ENCODE measurements at places on chromosomes 1 and 21. TPM values are rescaled to one million over a fixed set of nuclear protein-coding genes. Genes with fewer than 3 reads are reported as not detected.

DNA sequence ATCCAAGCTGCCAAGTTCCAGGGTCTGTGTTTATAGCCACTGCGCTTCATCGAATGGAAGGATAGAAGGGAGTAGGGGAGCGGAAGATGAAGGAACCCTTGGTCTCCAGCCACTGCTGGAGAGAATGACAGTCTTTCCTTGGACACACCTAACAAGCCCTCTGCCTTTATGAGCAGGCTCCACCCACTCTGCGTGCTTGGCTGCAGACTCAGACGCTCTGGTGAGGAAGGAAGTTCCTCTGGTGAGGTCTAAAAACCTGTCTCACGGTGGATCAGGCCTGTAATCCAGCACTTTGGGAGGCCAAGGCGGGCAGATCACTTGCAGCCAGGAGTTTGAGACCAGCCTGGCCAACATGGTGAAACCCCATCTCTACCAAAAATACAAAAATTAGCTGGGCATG, 55.4 kb downstream of the MATN1 start:
- DNase-seq: no peak

GRCh38 chr1:40792036-40792435, 8.4 kb downstream of the KCNQ4 start:
- no peak for DNase-seq

Gene KRTAP20-2
- not detected for total RNA-seq

GRCh38 chr1:50959303-50959912, 659 bp downstream of the FAF1 start:
- peak; percentile 18 for DNase-seq

DNA sequence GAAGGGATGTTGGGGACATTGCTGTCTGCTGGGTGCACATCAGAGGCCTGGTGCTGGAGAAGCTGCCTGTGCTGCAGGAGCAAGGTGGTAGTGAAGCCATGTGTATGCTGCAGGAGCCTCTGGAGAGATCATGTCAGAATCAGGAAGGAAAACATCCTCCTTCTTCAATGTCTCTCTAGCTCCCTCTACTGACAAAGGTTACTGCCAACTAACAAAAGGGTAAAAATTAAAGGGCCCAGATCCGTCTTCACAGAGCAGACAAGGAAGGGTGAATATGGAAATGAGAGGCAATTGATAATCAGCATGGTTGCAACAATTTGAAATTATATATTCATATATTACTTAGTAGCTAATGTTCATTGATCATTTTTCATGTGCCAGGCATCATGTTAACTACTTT, 32.2 kb downstream of the FAM177B start:
- DNase-seq: no peak

Gene LAPTM5
- total RNA-seq: 86.8 TPM

DNA sequence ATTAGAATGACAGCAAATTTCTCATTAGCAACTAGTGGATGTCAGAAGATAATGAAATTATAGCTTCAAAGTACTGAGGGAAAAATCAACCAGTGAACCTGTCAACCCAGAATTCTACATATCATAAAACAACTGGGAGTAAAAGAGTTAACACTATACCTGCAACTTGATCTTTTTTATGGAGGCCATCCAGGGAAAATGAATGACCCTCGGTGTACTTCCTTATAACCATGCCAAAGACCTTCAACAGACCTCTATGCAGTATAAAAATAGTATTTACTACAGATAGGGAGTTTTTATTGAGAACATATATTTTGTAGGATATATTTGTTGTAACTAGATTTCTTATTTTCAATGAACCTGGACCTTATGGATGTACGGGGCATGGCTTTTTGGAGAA, 392.5 kb upstream of the ZRANB2 start:
- DNase-seq: no peak

Gene TOE1
- total RNA-seq: 43.2 TPM

Gene OR2AK2
- total RNA-seq: not detected

DNA sequence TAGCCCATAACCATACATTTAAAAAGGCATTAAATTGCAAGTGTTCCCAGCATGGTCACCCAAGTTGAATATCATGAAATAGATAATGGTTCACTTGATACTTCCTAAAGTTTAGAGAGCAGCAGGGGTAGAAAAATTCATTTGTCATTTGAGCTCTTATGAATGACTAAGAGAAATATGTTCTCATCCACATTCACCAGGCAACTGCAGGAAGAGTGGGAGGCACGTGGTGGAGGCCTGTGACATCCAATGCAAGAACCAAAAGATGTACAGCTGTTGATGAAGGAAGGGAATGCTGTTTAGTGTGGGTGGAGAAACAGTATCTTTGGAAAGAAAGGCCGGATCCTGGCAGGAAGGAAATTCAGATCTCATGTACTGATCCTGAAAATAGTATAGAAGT, 473.1 kb downstream of the ADGRL2 start:
- DNase-seq: no peak

Gene GJA9
- total RNA-seq: not detected

- no peak for DNase-seq
Observed at GRCh38 chr1:35439626-35440025, 117.6 kb downstream of the KIAA0319L start.

Gene MUL1
- 24.2 TPM for total RNA-seq

- DNase-seq: no peak
Observed at GRCh38 chr1:53153752-53154151, 11.3 kb upstream of the SLC1A7 start.

DNA sequence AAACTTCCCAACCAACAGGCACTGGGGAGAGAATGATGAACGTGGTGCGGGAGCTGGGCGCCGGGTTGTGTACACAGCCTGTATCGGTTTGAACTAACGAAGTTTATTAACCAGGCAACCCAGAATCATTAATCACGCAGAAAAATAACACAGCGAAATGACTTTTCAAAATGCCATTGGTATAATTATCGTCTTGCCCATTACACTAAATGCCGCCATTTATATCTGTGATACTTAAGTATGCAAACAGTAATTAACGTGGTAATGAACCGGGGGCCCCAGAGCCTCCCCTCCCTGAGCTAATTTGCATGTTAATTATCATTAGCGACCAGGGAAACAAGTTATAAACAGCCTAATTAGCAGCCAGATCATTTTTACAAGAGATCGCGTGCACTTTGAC, 5.1 kb upstream of the TTC34 start:
- no peak for DNase-seq

- DNase-seq: no peak
Observed at GRCh38 chr1:179586107-179586823, 5.4 kb upstream of the TDRD5 start.

DNA sequence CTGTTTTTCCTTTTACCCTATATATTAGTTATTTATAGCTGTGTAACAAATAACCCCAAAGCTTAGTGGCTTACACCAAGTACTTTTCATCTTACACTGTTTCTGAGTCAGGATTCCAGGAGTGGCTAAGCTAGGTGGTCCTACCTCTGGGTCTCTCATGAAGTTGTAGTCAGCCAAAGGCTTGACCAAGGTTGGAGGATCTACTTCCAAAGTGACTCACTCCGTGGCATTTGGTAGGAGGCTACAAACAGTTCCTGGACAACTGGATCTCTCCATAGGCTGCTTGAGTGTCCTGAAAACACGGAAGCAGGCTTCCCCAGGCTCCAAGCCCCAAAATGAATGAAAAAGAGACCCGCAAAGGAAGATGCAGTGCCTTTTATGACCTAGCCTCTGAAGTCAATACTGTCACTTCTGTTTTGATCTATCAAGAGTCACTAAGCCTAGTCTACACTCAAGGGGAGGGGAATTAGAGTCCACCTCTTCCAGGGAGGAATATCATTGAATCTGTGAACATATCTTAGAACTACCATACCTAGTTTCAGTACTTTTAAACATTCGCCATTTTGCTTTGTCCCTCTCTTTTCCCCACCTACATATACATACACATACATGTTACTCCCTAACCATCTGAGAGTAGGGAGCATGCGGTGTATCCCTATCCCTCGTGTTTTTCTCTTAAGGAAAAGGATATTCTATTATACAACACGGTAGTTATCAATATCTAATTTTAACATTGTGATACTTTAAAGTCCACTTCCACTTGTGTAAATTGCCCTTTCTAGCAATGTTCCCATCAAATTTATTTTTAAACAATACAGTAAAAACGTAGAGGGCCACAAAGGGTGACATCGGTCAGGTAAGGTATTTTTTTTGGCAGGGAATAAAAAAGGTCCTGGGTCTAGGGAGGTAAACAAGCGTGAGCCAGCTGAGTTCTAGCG, 67.2 kb downstream of the SLC35A3 start:
- DNase-seq: no peak

Gene ZNF124
- total RNA-seq: 19.6 TPM

DNA sequence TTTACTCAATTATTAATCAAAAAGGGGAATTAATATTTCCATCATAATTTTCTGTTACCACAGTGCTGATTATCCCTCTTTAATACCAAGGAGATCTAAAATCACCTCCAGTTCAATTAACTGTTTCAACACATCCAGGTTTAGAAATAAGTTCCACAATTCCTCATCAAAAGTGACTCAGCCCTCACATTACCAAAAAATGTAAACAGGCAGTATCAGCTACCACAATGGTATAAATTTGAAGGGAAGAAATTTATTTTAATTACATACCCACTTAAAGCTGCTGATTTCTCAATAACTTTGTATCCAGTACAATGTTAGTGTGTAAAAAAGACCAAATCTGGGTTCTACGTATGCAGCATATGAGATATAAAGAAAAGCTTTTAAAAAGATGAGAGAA, 51.9 kb downstream of the EIF4G3 start:
- DNase-seq: no peak

- DNase-seq: no peak
Observed at GRCh38 chr1:177912991-177913390, 56.9 kb downstream of the SEC16B start.

DNA sequence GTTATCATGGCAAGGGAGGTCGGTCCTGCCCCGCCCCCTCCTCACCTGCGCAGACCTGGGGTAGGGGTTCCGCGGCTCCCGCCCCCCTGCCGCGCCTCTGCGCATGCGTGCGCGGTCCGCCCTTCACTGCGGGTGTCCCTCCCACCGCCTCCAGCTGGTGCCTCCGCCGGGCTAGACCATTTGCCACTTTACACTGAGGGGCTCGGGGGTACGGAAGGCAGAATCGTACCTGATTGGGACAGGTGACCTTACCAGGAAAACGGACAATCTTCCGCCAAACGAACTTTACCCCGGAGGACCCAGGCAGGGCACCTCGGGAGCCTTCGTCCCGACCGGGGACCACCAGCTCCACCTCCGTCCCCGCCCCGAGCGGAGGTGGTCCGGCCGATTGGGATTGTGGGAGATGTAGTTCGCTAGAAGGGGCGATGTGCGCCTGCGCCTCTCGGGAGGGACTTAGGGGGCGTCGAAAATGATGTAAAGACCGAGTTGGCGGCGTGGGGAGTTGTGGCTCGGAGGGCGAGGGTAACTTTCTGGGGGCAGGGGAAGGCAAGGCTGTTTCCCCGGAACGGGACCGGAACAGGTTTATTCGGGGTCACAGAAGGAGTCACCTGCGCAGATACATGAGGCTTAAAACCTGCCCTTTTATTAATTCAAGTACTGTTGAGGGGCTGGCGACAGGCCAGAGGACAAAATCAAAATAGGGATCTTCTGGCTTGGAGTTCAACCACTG, at the start of gene DNAJC28:
DNAJC28 (minus strand) TSS at position 344 of the 730 bp plus-strand sequence. CDS start 2,323 bp downstream, outside the sequence.
- peak; percentile 92 for DNase-seq

GRCh38 chr1:54805466-54805865, 4.3 kb upstream of the TTC22 start:
- DNase-seq: no peak

Gene SLC25A34
- 1.1 TPM for total RNA-seq

DNA sequence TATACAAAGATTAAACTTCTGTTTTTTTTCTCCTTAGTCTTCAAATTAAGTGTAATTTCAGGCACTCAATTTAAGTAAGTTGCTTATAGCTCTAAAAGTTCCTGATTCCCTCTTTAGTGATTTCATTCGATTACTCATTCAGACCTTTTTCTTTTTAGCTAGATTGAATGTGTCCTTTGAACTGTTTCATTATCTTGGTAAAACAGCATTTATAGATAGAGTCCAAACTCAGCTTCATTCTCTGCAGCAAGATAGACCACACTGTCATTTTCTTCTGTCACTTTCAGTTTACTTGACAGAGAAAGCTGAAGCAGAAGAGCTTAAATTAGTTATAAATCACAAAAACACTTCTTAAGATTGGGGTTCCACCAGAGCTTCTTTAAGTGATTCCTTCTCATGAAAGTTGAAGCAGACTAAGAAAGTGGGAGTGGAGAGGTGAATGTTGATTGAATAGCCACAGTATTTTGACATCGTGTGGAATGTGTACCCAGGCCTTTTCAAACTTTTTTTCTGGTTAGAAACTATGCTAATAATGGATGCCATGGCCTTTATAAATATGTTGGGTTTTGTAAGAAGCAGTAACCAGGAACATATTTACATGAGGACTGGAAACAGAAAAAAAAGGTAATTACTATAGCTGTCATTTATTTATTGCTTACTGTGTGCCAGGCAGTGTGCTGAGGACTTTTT, 52.2 kb downstream of the ZBTB40 start:
- DNase-seq: no peak

DNA sequence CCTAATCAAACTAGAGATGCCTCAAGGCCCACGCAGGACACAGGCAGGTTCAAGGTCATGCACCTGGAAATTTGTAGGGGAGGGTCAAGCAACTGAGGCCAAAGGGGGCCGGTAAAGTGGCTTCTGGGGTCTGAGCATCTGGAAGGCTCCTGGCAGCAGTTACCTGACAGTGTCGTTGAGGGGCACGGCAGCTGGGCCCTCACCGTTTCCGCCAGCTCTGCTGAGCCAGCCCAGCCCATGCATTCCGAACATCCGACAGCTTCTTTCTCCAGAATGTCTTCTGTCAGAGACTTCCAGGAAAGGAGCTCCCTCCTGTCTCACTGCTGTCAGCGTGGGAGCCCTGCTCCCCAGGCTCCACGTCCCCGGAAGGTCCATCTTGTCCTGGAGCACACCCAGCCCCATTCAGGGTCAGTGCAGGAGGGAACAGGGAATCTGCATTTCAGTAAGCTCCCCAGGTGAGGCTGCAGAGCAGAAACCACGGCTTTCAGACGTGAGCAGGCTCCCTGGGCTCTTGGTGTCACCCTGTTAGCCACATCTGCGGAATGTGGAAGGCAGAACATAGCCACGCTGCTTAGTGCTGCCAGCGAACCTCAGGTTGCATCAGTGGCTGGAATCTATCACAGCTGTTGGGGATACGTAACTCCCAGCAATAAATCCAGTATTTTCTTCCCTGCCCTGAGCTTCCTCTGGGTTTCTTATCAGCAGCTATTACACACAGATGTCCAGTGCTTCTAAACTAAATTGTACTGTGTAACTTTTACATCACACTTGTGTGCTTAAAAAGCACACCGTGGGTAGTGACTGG, 36.3 kb upstream of the FAM3B start:
- no peak for DNase-seq

Gene RBM11
- 2.8 TPM for total RNA-seq

DNA sequence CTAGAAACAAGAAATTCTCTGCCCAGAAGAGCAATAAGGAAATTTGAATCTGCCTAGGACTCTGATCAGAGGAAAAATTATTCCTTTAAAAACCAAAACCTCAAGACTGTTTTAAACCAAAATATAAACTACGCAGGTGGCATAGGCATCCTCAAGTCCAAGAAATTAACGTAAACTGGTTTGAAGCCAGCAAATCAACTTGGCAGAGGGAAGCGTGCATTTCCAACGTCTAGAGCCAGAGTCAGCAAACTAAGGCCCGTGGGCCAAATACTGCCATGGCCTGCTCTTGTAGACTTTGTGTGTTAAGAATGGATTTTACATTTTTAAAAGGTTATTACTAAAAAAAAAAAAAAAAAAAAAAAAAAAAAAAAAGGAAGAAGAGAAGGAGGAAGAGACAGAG, 67.8 kb upstream of the VTCN1 start:
- DNase-seq: no peak

Measured in activated T-cell treated with anti-CD3 and anti-CD28 coated beads, Interleukin-2, amount 50 U/mL, for 4 hours (primary cell).